ENCODE measurements at places on chromosomes 1 and 21. TPM values are rescaled to one million over a fixed set of nuclear protein-coding genes. Genes with fewer than 3 reads are reported as not detected.

GUCA2A gene
- total RNA-seq: not detected

FTCD gene
- total RNA-seq: not detected

MYOG gene
- total RNA-seq: not detected

PTAFR gene
- total RNA-seq: 11.0 TPM

C8A gene
- total RNA-seq: 0.09 TPM

EFNA3 gene
- total RNA-seq: 1.0 TPM

SPSB1 gene
- 49.1 TPM for total RNA-seq

MROH9 gene
- total RNA-seq: not detected

All from upper lobe of left lung (tissue), 6 donors.